GM18507 (cell line): ENCODE measurements at places on chromosomes 12 and 14.

DNA sequence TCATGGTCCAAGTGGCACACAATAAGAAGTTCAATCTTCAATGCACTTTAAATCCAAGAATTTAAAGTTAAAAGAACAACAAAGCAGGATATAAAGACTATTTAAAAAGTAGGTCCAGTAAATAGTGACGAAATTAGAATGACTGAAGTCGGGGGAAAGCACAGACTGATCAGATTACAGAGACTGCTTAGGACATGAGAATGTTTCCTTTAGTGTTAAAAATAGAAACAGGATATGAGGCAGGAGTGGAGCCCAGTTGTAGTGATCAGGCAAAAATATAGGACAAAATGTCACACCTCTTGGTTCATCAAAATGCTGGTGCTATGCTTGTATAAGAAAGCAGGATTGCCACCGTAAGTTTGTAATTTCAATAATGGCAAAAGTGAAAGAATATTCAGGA lies 52.2 kb upstream of the CD163 start:
- no peak for DNase-seq

- DNase-seq, result no peak
Measured at GRCh38 chr14:68040633-68041369, 221.2 kb downstream of the RAD51B start.

DNA sequence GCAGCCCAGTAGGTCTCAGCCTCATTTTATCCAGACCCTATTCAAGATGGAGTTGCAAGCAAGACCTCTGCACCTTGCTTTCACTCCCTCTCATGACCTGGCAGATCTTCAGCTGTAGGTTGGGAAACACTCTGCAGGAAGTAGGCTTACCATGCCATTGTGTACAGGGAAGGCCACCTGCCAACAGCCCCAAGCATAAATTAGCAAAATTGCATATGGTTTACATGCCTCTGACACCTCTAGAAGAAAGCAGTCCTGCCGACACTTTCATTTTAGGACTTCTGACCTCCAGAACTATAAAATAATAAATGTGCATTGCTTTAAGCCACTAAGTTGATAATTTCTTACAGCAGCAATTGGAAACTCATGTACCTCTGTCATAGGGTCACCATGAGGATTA lies 96.9 kb downstream of the SLC15A4 start:
- DNase-seq, result no peak

DNA sequence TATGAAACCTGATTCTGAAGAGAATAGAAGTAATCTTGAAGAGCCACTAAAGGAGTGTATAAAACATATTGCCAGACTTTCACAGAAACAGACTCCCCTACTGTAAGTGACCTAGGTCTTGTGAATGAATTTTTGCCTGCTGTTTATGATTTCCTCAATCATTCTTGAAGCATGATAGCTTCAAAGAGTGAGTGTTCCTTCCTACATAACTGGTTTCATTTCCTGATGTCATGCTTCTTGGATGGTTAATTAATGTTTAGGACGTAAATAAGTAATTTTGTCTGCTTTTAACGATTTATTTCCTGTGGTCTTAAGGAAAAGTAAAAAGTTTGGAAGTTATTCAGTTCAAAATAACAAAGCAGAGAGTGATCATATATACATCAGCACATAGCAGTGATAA lies 129.8 kb downstream of the PIK3C2G start:
- no peak for DNase-seq

DNA sequence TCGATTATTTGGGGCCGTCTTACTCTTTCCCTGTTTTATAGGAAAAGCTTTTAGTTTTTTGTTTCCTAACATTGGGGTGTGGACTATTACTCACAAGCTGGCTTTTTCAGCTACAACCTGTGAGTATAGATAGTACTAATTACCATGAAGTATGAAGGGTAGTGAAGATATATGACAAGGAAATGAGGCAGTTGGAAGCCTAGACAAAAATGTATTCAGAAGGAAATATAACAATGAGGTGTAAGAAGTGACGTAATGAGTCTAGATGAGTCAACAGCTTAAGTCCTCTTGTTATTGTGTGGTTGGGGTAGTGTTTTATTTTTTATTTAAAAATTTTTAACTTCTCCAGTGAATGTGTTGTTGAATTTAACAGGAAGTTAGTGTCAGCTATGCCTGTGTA lies 804.5 kb downstream of the NRXN3 start:
- no peak for DNase-seq

- DNase-seq, result no peak
Measured at GRCh38 chr14:71136386-71137060, 229.3 kb downstream of the PCNX1 start.

- DNase-seq, result no peak
Measured at GRCh38 chr12:71627438-71628002, 36.1 kb downstream of the ZFC3H1 start.

DNA sequence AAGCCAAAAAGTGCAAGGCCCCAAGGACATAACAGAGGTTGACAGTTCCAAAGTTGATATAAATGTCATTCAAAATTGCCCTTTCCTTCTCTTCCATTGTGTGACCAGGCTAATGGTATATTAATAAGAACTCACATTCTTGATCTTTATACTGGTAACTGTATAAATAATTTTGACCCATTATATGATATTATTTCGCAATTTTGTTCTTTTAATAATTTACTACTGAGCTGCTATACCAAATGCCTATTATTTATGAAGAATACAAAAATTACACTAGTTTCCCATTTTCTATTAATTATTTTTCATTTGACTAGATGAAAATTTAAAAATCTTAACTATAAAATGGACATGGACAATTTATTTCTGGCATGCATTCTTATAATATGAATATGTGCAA lies 370.2 kb downstream of the SOX5 start:
- DNase-seq, result no peak

GRCh38 chr14:104363891-104364760 lies 215.4 kb upstream of the C14orf180 start:
- DNase-seq, result no peak

DNA sequence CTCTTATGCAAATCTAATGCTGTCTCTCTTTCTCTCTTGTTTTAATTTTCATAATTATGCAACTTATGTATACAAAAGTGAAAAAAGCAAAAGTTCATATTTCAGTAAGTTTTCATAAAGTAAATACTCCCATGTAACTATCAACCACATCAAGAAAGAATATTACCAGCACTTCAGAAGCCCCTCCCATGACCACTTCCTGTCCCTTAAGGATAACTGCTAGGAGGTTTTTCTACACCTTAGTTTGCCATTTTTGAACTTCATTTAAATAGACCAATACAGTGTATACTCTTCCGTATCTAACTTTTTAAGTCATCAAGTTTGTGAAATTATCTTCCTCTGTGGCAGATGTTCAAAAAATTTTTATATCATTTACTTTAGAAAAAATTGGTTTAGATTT lies 547 bp upstream of the OR4K15 start:
- DNase-seq, result no peak

GRCh38 chr12:62438098-62438692 lies 28.4 kb upstream of the MON2 start:
- peak; percentile 14 for DNase-seq

DNA sequence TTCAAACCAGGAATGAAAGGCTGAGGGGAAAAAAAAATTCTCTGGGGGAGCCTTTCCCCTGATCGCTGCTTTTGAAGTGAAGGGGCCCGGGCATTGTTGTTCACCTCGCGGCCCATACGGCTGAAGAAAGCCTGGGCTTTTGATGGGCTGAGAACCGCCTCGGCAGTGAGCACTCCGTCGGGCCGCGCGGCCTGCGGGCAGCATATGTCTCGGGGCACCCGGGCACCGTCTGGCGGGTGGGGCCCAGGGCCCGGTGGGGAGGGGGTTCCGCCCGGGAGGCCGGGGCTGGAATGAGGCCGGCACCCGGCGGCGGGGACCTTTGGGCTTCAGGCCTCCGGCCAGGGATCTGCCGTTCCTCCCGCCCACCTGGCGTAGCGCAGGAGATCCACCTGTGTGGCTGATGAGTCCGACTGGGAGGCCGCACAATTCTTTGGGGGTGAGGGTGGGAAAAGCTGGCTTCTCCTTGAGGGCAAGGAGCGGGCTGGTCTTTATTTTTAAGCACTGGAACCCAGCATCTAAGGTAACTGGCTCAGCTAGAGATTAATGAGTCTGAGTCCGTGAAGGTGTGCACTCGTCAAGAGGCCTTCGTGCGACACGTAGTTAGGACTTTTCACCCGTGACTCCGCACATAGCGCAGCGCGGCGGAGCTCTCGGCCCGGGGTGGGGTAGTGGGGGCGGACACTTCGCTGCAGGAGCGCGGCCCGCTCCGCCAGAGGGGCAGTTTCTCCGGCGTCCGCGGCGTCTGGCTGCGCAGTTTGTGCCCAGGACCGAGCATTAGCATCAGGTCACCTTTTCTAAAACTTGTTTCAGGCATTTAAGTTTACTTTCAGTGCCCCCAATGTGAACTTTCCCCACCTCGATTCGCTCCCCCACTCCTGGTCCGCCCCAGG lies 10.6 kb downstream of the FOXA1 start:
- DNase-seq, result no peak
